ENCODE measurements at places on chromosomes 1 and 21.

DNA sequence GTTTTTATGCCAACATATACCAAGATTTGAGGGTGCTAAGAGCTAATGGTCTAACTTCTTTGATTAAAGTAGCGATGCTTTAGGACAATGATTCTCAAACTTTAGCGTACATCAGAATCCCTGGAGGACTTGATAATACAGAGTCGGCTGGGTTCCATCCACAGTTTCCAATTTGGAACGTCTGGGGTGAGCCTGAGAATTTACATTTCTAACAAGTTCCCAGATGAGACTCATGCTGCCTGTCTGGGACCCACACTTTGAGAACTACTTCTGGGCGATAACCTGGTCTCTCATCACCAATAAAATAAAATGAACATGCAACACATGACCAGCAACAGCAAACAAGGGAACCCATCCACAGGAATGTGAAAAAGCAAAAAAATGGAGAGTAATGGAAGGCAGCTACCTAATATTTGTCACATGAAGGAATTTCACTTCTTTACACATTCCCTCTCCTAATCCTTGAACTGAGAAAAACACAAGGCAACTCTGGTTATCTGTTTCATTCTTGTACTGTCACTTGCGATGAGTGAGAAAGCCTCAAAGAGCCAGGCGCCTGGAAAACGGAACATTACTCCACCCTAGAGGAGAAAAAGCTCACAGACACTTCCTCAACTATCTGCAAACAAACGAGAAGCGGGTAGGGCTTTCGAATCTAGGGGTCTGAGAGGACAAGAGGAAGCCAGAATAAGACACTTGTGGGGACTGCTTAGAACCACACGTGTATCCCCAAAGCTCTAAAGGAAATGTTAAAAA lies 14.0 kb downstream of the HSF2BP start:
- no peak for DNase-seq

GRCh38 chr1:226002667-226003501 lies 3.7 kb upstream of the SDE2 start:
- DNase-seq = no peak

DNA sequence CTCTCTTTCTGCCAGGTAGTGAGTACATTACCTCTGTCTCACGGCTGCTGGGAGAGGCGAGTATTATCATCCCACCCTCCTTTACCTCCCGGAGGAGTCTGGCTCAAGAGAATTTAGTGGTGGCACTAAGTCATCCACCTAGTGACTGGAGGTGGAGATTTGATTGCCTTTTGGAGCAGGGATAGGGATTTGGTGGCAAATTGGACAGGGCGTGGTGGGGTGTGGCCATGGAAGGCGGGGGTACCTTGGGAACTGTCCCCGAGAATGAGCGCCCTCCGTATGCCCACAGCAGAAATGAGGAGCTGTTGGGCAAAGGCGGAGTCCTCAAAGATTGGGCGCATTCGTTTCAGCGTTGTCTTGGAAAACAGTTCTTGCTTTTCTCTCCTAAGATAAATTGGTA lies 32.1 kb upstream of the HMGN1 start:
- no peak for DNase-seq

GRCh38 chr1:215156232-215156631 lies 73.7 kb downstream of the KCNK2 start:
- no peak for DNase-seq

- DNase-seq = no peak
Observed at GRCh38 chr1:228009116-228009827, 2.5 kb downstream of the WNT3A start.

GRCh38 chr1:16324456-16324890 lies 27.8 kb downstream of the FBXO42 start:
- DNase-seq = no peak

- no peak for DNase-seq
Observed at GRCh38 chr21:33949516-33950430, 34.2 kb upstream of the ATP5PO start.

All from stimulated activated CD4-positive, alpha-beta T cell treated with anti-CD3 and anti-CD28 coated beads, TNF-alpha, amount 100 ng/mL, for 4 hours (primary cell).